Cortex of kidney (tissue), 1 donor: ENCODE measurements at places on chromosomes 12 and 14.

GRCh38 chr12:129696926-129697325 is 206.9 kb downstream of the TMEM132D start:
- no peak for DNase-seq

DNA sequence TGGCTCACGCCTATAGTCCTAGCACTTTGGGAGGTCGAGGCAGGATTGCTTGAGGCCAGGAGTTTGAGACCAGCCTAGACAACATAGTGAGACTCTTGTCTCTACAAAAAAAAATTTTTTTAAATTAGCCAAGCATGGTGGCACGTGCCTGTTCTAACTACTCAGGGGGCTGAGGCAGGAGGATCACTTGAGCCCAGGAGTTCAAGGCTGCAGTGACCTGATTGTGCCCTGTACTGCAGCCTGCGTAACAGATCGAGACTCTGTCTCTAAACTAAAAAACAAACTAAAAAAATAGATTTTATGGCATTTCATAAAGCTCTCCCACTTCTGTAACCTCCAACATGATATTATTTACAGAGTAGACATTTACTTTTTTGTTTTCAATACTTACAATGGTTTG is 29.6 kb downstream of the PNMA1 start:
- DNase-seq: no peak

DNA sequence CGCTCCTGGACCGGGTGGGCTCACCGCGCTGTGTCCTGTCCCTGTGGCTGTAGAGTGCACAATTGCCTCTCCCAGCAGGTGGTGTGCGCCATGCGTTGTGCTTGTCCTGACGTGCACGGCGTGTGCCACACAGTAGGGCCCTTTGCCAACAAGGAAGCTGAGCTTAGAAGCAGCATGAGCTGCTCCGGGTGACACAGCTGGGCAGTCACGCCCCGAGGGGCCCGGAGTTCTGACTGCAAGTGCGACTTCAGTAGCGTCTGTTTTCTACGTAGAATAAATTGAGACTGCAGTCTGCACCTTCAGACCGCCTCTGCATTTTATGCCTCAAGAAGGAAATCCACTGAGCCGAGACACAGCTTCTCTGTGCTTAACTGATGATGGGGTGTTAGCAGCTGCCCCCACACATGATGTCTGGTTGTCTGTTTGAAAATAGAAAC is 81.6 kb downstream of the ADGRD1 start:
- no peak for DNase-seq

GRCh38 chr12:109905301-109905700 is 5.2 kb downstream of the TCHP start:
- no peak for DNase-seq

GRCh38 chr14:72849222-72849621 is 44.7 kb downstream of the DPF3 start:
- DNase-seq: no peak

GRCh38 chr14:97298331-97298730 is 501.1 kb downstream of the VRK1 start:
- DNase-seq: no peak

DNA sequence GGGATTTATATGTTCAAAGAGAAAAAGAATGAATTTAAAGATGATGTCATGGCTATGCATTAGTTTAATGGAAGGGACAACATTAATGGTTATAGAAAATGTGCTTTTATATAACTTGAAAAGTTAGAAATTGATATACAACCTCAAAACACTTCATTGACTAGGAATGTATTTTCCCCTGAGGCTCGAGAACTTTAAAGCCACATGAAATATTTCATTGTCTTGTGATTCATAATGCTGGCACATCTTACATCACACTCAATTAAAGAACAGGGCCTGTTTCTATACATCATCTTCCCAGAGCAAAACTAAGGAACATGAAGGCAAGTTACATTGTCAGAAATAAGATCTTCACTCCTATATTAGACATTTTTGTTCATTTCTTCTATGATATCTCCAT is 35.2 kb upstream of the PAWR start:
- DNase-seq: no peak
